ENCODE measurements at places on chromosomes 6 and 20.

GRCh38 chr20:36663031-36663430 is 17.0 kb upstream of the SLA2 start:
- peaks cover 4% of the 10 kb centered on the region for H3K36me3 ChIP-seq
- no peaks in the 10 kb centered on the region for H3K27me3 ChIP-seq
- no peaks in the 10 kb centered on the region for H3K4me1 ChIP-seq
- H3K27ac ChIP-seq: no peak overlapping the region
- no peak overlapping the region for H3K4me3 ChIP-seq

GRCh38 chr6:155444120-155444917 is 11.3 kb downstream of the NOX3 start:
- H3K4me1 ChIP-seq: no peaks in the 10 kb centered on the region
- no peaks in the 10 kb centered on the region for H3K27me3 ChIP-seq
- no peak overlapping the region for H3K27ac ChIP-seq
- H3K4me3 ChIP-seq: no peak overlapping the region

DNA sequence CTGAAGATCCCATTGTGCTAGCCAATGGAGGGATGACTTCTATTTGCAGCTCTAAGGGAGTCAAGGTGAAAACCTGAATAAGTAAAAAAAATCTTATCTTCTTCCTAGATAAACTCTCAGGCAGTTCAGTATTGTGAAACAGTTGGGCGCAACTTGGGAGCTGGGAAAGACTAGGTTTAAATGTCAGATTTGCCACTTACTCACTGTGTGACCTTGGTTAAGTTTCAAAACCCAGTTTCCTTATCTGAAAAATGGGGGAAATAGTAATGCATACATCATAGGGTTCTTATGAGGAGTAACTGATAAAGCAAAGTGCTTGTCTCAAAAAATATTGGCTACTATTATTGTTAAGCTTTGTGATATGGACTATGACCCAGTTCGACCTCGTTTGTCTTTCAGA is 88.8 kb downstream of the CD83 start:
- H3K27me3 ChIP-seq: no peaks in the 10 kb centered on the region
- no peak for DNase-seq
- no peak overlapping the region for H3K27ac ChIP-seq
- H3K36me3 ChIP-seq: no peaks in the 10 kb centered on the region

- H3K27me3 ChIP-seq: no peaks in the 10 kb centered on the region
- peaks cover 14% of the 10 kb centered on the region for H3K4me1 ChIP-seq
- no peaks in the 10 kb centered on the region for H3K36me3 ChIP-seq
- no peak for DNase-seq
Measured at GRCh38 chr20:49568278-49569151, 578 bp upstream of the PTGIS start.

DNA sequence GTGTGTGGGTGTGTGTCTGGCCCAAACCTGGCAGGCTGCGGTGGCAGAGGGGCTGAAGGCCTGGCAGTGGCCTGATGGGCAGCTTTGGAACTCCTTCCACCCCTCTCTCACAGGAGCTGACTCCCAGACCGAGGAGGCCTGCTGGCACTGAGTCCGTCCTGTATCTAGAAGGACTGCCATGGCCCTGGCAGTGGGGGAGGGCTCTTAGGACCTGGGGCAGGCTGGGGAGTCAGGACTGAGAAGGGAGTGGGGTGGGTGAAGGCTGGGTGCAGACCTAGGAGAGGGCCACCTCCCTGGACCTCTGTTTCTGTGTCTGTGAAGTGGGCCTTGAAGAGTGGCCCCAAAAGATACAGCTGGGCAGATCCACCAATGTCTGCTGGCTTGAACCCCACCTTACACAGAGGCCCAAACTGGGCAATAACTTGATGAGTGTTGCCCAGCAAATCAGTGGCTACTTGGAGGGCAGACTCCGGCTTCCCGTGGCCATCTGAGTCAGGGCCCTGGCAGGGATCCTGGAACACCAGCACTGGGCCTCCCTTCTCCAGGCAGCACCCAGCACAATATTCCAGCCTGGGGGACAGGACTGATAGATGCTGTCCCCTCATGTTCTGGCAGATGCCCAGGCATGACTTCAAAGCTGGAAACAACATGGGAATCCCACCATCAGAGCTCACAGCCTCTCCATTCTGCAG is 46.7 kb upstream of the BLCAP start:
- DNase-seq: no peak
- H3K4me1 ChIP-seq: no peaks in the 10 kb centered on the region
- H3K27ac ChIP-seq: no peak overlapping the region
- H3K27me3 ChIP-seq: no peaks in the 10 kb centered on the region
- H3K36me3 ChIP-seq: no peaks in the 10 kb centered on the region

GRCh38 chr6:21527731-21528130 is 65.8 kb upstream of the SOX4 start:
- no peak for DNase-seq
- H3K36me3 ChIP-seq: no peaks in the 10 kb centered on the region
- H3K4me3 ChIP-seq: no peak overlapping the region
- H3K27me3 ChIP-seq: no peaks in the 10 kb centered on the region
- H3K27ac ChIP-seq: no peak overlapping the region

DNA sequence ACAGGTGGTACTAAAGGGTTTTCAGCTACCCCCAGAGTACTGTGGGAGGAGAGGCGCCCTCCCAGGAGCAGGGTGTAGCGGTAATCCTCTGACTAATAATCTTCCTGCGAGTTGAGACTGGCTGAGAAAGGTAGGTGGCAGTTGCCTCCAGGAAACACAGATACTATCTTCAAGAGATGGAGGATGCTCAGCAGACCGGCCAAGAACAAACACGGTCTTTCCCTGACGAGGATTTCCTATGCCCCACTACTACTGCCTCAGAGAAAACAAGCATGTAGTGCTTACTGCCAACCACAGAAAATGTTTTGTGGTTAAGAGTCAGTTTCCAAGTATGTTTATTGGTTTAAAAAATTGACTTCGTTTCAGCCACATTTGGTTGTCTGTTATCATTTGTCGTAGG is 26.8 kb downstream of the C6orf89 start:
- no peak overlapping the region for H3K4me3 ChIP-seq
- H3K36me3 ChIP-seq: peaks cover 16% of the 10 kb centered on the region
- DNase-seq: no peak
- H3K27me3 ChIP-seq: no peaks in the 10 kb centered on the region
- H3K4me1 ChIP-seq: peaks cover 2% of the 10 kb centered on the region

- peaks cover 4% of the 10 kb centered on the region for H3K4me1 ChIP-seq
- H3K4me3 ChIP-seq: no peak overlapping the region
- H3K36me3 ChIP-seq: no peaks in the 10 kb centered on the region
Measured at GRCh38 chr6:41974281-41974825, 32.7 kb upstream of the CCND3 start.

Data from trophoblast cell (in vitro differentiated cells and primary cell).